Transverse colon (tissue), 4 donors: ENCODE measurements at places on chromosomes 5 and 9.

GRCh38 chr9:35563791-35564197 is 41.3 kb upstream of the TESK1 start:
- no peak for DNase-seq

DNA sequence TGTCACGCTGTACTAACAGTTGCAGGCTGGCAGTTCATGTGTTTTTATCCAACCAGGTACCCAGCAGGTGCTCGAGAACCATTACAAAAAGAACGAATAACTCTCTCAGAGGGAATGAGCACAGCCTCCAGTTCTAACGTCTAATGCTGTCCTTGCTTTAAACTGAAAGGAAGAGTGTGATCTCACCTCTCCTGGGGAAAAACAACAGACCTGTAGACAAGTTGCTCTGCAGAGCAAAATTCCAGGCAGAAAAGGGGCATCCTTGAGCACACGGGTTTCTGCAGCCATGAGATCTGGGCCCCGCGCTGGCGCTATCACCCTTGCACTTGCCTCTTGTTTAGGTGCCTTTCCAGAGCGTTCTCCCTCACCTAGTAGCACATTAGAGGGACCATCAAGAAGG is 92.5 kb upstream of the DNAH5 start:
- no peak for DNase-seq

DNA sequence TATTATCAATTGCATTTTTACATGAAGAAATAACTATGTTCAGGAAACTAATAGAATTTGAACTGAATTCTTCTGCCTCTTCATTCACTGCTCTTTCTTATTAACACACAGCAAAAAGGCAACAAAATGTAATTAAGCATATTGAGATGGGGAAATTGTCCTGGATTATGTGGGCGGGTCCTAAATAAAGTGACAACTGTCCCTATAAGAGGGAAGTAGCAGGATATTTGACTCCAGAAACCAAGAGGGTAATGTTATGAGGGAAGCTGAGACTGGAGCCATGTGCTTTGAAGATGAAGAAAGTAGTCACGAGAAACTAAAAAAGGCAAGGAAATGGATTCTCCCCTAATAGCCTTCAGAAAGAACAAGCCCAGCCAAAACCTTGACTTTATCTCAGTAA is 311.2 kb upstream of the PIK3R1 start:
- no peak for DNase-seq

GRCh38 chr5:153767221-153768188 is 271.2 kb downstream of the FAM114A2 start:
- DNase-seq: no peak

GRCh38 chr5:124951661-124952060 is 205.2 kb upstream of the ZNF608 start:
- peak; percentile 11 for DNase-seq

DNA sequence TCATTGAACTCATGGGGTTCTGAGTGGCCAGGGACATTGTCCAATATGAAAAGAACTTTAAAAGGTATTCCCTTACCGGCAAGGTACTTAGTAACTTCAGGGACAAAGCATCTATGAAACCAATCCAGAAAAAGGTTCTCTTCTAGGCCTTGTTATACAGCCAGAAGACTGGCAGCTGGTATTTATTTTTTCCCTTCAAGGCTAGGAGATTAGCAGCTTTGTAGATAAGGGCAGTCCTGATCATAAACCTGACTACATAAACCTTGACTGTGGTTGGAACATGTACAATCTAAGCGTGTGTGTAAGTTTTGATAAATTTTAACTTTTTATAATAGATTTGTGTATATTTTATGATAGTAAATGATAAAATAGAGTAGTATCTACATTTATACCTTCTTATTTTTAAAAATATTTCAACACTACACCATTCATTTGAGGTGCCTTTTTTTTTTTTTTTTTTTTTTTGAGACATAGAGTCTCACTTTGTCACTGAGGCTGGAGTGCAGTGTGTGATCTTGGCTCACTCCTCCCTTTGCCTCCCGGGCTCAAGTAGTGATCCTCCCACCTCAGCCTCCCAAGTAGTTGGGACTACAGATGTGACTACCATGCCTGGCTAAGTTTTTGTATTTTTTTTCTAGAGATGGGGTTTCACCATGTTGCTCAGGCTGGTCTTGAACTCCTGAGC is 24.5 kb downstream of the RANBP17 start:
- no peak for DNase-seq

- DNase-seq: no peak
Observed at GRCh38 chr9:92781899-92782298, 17.3 kb upstream of the BICD2 start.

DNA sequence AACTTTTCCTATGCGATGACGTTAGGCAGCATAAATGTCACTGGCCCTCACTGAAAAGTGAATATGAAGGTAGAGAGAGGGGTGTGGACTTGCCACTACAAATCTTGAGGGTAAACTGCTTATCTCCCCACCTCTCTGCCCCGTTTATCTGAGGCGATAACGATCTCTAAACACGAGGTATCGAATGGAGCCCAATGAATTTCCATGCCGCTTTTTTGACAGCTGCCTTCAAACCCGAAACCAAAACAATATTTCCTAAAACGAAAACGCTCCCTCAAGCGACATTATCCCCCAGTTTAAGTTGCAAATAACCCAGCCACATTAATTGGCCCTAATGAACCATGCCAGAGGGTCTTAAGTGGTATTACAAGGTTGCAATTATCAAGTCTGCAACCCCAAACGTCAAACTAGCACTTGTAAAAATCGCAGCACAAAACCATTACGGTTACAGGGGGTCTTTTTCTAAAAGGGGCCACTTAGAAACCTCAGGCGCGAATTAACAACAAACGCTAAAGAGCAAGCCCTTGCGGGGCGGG is 1.4 kb downstream of the NR3C1 start:
- DNase-seq: no peak

- no peak for DNase-seq
Observed at GRCh38 chr5:72747826-72748225, 68.6 kb upstream of the TNPO1 start.

GRCh38 chr9:63816751-63817621 is 1468.0 kb downstream of the FOXD4L5 start:
- peak; percentile 79 for DNase-seq

GRCh38 chr5:173615884-173616576 is 420 bp downstream of the BOD1 start:
- DNase-seq: peak; percentile 70

GRCh38 chr5:150519978-150520377 is 12.0 kb downstream of the NDST1 start:
- DNase-seq: no peak

- DNase-seq: no peak
Observed at GRCh38 chr5:54876-55569, 36.9 kb upstream of the PLEKHG4B start.

DNA sequence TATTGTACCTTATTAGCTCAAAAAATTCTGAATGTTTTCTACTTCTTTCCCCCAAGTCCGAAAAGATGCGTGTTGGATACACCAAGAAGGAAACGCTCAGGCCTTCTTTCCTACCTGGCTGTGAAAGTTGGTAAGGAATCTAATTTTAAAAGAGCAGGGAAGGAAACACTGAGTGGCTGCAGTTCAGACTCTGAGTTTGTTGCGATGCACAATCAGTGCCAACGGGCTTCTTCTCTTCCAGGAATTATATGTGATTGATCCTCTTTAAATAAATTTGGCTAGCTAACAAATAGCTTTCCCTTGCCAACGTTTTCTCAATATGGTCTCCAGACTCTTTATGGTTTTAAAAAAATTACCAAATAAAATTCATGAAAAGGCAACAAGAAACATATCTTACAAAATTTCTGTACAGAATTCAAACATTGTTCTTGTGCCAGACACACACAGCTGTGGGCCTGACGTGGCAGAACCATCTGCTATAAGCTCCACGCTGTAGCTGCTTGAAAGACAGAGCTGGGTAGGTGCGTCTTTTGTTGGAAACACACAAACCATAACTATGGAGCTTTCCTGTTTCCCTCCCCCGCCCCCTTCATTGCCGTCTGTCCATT is 493.1 kb downstream of the ZNF608 start:
- no peak for DNase-seq

- DNase-seq: no peak
Observed at GRCh38 chr5:31783731-31784130, 144.8 kb downstream of the PDZD2 start.

DNA sequence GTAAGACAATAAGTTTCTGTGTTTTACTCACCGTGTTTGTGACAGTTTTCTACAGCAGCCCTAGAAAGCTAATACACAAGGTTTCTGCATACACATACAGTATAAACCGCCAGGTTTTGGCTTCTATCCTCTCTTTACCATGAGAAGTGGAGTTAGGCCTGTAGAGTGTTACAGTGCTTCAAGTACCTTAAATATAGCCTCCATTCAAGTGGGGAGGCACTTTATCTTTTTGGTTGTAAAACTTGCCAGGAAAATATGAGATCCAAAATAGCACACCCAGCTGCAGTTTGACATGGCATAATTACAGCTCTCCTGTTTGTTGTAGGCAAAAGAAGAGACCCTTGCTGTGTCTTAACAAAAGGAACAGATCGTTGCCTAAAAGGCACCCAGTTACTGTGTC is 90.3 kb upstream of the PTPN3 start:
- DNase-seq: no peak

GRCh38 chr5:1174122-1174936 is 27.1 kb upstream of the SLC6A19 start:
- DNase-seq: peak; percentile 70

DNA sequence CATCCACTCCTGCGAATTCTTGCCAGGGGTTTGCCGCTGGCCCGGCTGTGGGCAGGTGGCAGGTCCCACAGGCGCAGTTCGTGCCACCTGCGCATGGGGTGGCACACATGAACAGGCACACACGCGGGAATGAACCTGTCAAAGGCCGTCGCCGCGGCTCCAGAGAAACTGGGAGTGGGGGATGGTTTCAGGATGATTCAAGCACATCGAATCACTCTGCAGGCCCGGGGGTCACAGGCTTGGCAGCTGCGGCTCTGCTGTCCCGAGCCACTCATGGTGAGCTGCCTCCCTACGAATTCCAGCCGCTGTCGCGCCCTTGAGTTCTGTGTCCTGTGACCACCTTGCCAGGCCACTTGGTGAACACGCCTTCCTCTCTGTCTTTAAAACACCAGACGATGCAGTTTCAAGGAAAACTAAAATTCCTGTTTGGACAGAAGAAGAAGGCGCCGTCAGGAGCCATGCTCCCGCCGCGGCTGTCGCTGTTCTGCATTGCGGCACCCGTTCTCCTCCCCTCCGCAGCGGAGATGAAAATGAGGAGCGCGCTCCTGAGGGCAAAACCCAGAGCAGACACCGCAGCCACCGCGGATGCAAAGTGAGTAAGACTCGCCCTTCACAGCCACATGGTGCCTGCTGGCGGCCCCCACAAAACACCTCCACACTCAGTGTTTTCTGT is 15.4 kb upstream of the EXOC3 start:
- DNase-seq: no peak

- no peak for DNase-seq
Observed at GRCh38 chr9:4902135-4902475, 83.0 kb upstream of the JAK2 start.

DNA sequence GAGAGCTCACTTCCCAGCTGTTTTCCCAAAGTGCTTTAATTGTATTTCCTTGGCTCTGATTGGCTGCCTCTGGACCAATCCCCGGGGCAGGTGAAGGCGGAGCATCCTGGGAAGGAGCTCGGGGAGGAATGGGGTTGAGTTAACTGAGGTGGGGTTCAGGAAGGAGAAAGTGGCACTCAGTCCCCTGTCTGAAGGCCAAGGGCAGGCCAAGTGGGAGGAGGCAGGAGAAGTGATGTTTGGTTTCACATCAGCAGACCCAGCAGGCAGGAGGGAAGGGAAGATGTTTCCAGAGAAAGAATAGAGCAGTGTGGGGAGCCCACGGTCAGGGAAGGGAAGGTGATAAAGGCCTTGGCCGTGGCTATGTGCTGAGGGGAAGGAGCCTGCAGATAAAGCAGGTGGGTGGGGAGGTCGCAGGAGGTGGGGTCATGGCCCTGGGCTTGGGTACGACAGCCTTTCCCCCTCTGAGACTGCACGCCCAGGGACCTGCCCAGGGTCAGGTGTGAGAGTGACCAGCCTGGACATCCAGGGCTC is 3.1 kb downstream of the TSPAN17 start:
- DNase-seq: no peak

DNA sequence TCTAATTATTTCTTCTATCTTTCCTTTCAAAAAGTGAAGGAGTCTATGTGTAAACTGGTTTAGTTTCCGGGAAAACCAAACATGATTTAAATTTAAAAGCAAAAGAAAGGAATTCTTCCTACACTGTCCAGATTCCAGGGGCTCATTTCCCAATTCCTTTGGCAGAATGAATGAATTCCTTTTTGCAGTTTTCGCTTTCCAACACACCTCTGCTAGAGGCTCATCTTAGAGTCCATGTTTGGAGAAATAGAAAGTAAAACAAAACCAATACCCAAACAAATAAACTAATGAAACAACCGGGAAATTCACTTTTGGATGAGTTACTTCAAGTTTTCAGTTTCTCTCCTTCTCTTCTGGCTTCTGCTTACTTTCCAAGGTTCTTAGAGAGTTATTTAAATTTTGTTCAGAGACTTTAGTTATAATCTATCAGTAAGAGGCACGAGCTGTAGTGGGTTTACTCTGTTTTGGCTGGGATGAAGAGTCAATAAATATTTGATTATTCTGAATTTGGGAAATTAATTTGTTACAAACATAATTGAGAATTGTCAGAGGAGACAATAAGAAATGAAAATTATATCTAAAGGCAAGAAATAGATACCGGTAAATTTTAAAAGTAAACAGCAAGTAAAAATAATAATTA is 365.0 kb upstream of the CDH9 start:
- DNase-seq: no peak

DNA sequence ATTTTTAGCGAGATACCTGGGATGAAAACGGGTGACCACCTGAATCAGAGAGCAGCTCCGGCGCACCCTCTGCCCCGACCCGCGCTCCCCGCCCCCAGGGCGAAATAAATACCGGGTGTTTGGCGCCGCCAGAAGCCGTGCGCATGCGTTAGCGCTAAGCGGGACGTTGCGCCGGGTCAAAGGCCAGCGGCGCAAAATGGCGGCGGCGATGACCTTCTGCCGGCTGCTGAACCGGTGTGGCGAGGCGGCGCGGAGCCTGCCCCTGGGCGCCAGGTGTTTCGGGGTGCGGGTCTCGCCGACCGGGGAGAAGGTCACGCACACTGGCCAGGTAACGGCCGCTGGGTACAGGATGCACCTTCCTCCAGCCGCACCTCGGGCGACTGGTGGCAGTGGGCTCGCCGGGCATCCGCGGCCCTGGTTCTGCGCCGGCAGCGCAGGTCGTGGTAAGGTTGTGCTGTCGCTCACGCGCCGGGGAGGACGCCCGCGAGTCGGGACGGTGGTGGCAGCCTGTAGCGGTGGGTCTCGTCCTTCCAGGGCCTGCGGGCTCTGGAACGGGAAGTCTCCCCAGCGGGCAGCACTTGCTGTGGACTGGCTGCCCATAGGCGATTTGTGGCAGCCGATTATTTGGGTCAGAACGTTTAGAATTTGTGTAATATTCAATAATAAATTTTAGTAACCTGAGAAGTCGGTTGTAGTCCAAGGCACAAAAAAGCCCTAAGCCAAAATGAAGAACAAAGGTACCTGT is at the start of gene NDUFS6:
NDUFS6 (plus strand) TSS at position 186 of the 745 bp plus-strand sequence; CDS start at position 197, 11 bp downstream.
- peak; percentile 86 for DNase-seq

GRCh38 chr9:32603914-32604852 is 31.2 kb upstream of the NDUFB6 start:
- DNase-seq: no peak
